ENCODE measurements at places on chromosomes 3 and 15.

DNA sequence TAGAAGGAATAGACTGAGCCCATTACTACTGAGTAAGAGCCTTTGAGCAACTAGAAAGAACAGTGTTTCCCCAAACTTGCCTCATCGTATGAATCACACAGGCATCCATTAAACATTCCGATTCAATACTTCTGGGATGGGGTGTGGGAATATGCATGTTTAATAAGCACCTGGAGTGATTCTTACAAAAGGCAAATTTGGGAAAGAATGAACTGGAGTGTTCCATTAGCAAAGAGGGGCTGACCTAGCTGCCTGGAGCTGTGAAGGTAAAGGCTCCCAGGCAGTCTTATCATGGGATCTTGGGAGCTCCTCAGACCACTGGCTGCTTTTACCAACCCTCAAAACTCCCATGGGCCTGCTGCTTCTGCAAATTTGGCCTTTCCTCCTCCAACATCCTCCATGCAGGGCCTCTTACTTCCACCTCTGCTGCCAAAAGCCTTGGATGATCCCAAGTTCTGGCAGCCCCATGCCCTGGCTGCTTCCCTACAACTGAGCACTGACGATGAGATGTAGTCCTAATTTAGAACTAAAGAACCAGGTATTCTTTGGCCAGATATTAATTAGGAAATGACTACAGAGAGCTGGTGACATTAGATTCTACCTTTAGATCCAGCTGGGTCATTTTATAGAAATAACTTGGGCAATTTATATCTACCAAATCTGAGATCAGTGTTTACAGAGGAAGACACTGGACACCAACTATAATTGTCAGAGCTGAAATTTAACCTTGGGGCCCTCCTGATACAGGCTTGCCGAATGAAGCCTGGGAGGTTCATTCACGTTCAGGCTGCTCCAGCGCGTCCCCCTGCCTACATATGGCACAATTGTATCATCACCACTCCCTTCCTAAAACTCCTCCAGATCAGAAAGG, 11.2 kb upstream of the HOMER2 start:
- DNase-seq, result no peak

DNA sequence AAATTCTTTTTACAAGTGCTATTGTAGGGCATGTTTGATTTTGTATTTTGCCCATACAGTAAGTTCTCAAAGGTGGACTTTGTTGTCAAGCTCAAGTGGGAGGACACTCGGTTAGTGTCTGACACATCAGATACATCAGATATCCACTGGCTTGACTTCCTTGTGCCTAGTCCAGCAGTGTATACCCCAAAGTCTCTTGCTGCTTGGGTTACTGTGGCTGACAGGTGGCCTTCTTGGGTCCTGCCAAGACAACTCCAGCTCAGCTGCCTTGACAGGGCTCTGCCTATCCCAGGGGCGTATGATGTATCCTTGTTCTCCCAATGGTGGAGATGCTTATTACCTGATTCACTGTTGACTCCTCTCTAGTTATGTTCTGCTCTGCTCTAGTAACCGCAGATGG, 214.9 kb downstream of the CBLB start:
- DNase-seq, result no peak

- no peak for DNase-seq
These were observed 25.1 kb downstream of the POLR2M start for GRCh38 chr15:57731530-57732103.

- DNase-seq, result no peak
These were observed 1.1 kb upstream of the INTS14 start for GRCh38 chr15:65611888-65612615.

Data from activated T-cell treated with anti-CD3 and anti-CD28 coated beads for 48 hours (primary cell).